ENCODE measurements at places on chromosomes 7 and 10.

DNA sequence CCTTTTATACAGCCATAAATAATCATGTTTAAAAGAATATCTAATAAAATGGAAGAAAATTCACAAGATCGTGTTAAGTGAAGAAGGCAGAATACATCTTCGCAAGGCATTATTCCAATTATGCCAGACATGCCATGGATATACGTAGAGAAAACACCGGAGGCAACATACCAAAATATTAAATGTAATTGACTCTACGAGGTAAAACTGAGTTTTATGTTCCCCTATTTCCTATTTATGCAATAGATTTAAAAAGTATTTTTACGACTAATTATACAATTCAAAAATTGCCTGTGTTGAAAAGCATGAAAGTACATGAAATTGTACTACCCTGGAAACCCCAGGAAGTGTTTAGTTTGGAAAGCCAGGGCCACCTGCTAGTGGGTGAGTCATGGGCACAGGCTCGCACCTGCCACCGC lies 936 bp upstream of the REPIN1 start:
- DNase-seq: no peak

DNA sequence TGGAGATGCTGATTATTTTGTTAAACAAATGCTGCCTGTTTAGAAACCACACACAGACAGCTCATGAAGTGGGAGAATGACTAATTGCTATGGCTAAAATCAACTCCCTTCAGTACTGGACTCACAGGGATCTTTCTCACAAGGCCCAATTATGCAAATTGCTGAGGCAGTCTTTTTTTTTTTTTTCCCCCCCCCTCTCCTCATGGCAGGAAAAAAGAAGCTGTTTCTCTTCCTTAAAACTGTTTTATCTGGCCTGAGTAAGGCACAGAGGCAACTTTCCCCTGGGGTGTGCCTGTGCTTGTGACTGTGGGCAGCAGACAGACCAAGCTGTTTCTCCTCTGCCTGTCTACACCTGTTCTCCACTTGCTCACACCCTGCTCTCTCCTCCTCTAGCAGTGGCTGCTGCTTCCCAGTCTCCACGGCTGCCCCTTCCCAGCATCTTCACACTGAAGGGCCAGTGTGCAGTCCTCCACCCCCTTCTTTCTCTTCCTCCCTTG lies 65.4 kb upstream of the STEAP1B start:
- no peak for DNase-seq

- DNase-seq: no peak
Observed at GRCh38 chr10:121138112-121138860, 287.1 kb downstream of the WDR11 start.

GRCh38 chr10:28442403-28442802 lies 90.5 kb upstream of the WAC start:
- no peak for DNase-seq
